ENCODE measurements at places on chromosomes 11 and 22.

DNA sequence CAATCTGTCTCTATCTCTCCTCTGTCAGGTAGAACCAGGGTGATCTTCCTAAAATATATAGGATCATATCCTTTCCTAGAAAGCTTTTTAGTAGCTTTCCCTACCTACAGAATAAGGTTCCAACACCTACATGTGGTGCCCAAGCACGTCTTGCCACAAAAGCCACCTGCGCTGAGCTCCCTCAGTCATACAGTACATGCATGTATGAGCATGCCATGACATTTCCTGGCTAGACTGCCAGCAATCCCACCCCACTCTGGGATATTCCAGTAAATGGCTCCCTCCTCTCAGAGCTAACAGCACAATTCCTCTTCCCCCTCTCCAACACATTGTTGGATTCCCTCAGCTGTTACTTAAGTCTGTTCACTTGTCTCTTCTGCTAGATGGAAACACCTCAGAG is 398.0 kb downstream of the TENM4 start:
- no peak for DNase-seq

GRCh38 chr11:117851852-117852251 is 24.6 kb downstream of the FXYD6 start:
- DNase-seq = no peak

GRCh38 chr11:27266125-27266524 is 96.9 kb downstream of the CCDC34 start:
- no peak for DNase-seq

GRCh38 chr11:23729088-23729487 is 767.8 kb upstream of the LUZP2 start:
- no peak for DNase-seq

DNA sequence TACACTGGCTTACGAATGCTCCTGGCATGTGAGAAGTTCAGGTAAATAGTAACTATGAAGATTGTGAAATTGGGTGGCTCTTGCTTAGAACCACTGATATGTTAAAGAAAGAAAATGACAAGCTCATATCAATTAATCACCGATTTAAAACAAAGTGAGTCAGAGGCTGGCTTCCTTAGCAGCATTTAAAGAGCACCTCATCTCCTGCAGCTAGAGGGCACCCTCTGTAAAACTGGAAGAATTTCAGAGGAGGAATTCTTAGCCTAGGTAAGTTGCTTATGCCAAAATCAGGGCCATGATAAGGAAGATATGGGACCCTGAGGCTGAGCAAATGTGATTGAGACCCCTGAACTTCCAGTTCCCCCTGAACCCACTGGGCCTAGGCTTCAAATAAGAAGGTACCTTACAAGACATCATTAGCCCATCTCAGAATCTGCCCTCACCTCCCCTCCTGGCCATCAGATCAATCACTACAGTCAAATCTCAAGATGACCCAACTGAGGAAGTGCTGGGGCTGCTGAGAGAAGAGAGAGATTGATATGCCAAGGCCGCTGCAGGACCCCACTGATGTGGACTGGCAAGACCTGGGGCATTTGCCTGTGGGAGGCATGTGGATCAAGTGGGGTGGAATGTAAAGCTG is 8.6 kb upstream of the CD3E start:
- no peak for DNase-seq
